ENCODE measurements at places on chromosomes 4 and X. TPM values are rescaled to one million over a fixed set of nuclear protein-coding genes. Genes with fewer than 3 reads are reported as not detected.

GRCh38 chr4:128916832-128917231 is 107.3 kb downstream of the JADE1 start:
- H3K27ac ChIP-seq: no peak overlapping the region
- H3K36me3 ChIP-seq: no peaks in the 10 kb centered on the region
- H3K4me1 ChIP-seq: no peaks in the 10 kb centered on the region
- no peaks in the 10 kb centered on the region for H3K27me3 ChIP-seq
- no peak for DNase-seq

- no peaks in the 10 kb centered on the region for H3K36me3 ChIP-seq
- H3K4me1 ChIP-seq: no peaks in the 10 kb centered on the region
- no peak overlapping the region for H3K27ac ChIP-seq
Measured at GRCh38 chrX:103101299-103102042, 8.5 kb upstream of the NXF3 start.

DNA sequence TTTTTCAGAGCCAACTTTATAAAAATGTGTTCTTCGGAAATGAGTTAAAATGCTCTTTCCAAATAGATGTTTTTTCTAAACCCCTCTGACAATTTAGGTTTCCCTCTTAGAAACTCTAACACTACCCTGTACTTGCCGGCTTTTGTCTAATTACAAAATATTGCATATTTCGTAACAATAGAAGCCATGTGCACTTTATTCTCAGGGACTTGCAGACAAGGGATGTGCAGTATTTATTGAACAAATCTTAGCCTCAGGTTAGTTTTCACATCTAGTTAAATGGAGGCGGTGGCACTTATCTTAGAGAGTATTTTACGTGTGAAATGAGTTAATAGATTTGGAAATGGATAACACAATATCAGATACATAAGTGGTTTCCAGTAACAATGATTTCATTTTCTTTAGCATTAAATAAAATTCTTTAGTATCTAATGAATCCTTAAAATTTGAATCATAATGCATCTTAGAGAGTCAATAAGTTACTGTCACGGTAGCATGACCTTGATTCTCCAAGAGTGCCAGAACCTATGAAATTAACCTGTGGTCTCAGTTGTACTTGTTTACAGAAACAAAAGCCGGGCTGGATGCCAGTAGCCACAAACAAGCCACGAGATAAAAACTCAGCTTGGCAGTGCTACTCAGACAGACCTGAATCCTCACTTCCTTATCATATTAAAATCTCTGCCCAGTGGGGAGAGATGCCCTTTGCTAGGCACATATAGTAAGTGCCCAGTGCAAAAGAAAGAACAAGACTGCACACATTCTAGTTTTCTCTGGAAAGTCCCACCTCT is 772 bp upstream of the PABPC4L start:
- DNase-seq: no peak
- peak overlapping the region; percentile 50 for H3K4me3 ChIP-seq
- H3K36me3 ChIP-seq: no peaks in the 10 kb centered on the region
- peaks cover 17% of the 10 kb centered on the region for H3K4me1 ChIP-seq
- no peak overlapping the region for H3K27ac ChIP-seq
- H3K27me3 ChIP-seq: peaks cover 12% of the 10 kb centered on the region

- no peak overlapping the region for H3K4me3 ChIP-seq
- H3K27me3 ChIP-seq: no peaks in the 10 kb centered on the region
- no peak overlapping the region for H3K27ac ChIP-seq
- DNase-seq: no peak
Measured at GRCh38 chrX:148960060-148960459, 459.6 kb downstream of the AFF2 start.

DNA sequence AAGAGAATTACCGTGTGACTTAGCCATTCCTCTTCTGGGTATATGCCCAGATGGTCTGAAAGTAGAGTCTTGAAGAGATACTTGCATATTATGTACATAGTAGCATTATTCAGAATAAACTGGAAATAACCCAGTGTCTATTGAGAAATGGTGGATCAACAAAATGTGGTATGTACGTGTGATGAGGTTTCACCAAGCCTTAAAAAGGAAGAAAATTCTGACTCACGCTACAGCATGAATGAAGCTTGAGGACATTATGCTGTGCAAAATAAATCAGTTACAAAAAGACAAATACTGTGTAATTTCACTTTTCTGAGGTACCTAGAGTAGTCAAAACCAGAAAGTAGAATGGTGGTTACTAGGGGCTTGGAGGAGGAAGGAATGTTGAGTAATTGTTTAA is 37.3 kb downstream of the GBA3 start:
- H3K27me3 ChIP-seq: no peaks in the 10 kb centered on the region
- H3K4me1 ChIP-seq: no peaks in the 10 kb centered on the region
- H3K27ac ChIP-seq: no peak overlapping the region
- H3K4me3 ChIP-seq: no peak overlapping the region
- no peak for DNase-seq
- H3K36me3 ChIP-seq: no peaks in the 10 kb centered on the region

DNA sequence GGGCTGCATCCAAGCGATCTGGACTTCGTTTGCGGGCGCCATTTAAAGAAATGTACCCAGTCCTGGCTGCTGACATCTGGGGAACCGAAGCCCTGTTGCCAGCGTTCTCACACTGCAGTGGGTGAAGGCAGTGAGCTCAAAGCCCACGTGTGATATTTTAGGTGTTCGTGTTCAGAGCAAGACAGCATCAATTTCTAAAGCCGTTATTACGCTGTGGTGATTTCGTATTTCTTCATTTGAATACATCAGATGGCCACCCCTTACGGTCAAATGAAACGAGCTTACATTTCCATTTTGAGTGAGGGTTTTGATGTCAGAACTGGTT is 376 bp upstream of the C4orf36 start:
- H3K27ac ChIP-seq: peak overlapping the region; percentile 81
- H3K36me3 ChIP-seq: no peaks in the 10 kb centered on the region
- peak overlapping the region; percentile 78 for H3K4me3 ChIP-seq
- H3K4me1 ChIP-seq: peaks cover 23% of the 10 kb centered on the region
- H3K27me3 ChIP-seq: no peaks in the 10 kb centered on the region

The CFAP99 gene
- 0.62 TPM for polyA plus RNA-seq

GRCh38 chr4:134178706-134179105 is 22.9 kb downstream of the PABPC4L start:
- no peak for DNase-seq
- H3K4me3 ChIP-seq: no peak overlapping the region
- H3K36me3 ChIP-seq: no peaks in the 10 kb centered on the region

- no peaks in the 10 kb centered on the region for H3K36me3 ChIP-seq
- no peak overlapping the region for H3K4me3 ChIP-seq
- DNase-seq: no peak
Measured at GRCh38 chrX:102892103-102892502, 45.0 kb upstream of the RAB40AL start.

- no peak overlapping the region for H3K4me3 ChIP-seq
- H3K36me3 ChIP-seq: no peaks in the 10 kb centered on the region
- no peaks in the 10 kb centered on the region for H3K27me3 ChIP-seq
- H3K4me1 ChIP-seq: no peaks in the 10 kb centered on the region
- no peak for DNase-seq
- H3K27ac ChIP-seq: no peak overlapping the region
Measured at GRCh38 chr4:127120441-127121090, 512.2 kb upstream of the INTU start.

- no peak for DNase-seq
- H3K4me1 ChIP-seq: no peaks in the 10 kb centered on the region
- H3K27me3 ChIP-seq: no peaks in the 10 kb centered on the region
- no peak overlapping the region for H3K4me3 ChIP-seq
Measured at GRCh38 chr4:178856139-178856800, 1414.0 kb upstream of the AGA start.

The PPP1R3F gene
- polyA plus RNA-seq: 4.0 TPM

- H3K36me3 ChIP-seq: no peaks in the 10 kb centered on the region
- H3K4me1 ChIP-seq: peaks cover 4% of the 10 kb centered on the region
- no peak overlapping the region for H3K4me3 ChIP-seq
- H3K27me3 ChIP-seq: no peaks in the 10 kb centered on the region
- DNase-seq: no peak
Measured at GRCh38 chr4:87003266-87003665, 68.5 kb downstream of the AFF1 start.

GRCh38 chr4:123505095-123506010 is 108.8 kb downstream of the SPRY1 start:
- H3K27me3 ChIP-seq: no peaks in the 10 kb centered on the region
- H3K27ac ChIP-seq: peak overlapping the region; percentile 82
- H3K4me1 ChIP-seq: peaks cover 24% of the 10 kb centered on the region
- H3K36me3 ChIP-seq: no peaks in the 10 kb centered on the region
- H3K4me3 ChIP-seq: peak overlapping the region; percentile 58

DNA sequence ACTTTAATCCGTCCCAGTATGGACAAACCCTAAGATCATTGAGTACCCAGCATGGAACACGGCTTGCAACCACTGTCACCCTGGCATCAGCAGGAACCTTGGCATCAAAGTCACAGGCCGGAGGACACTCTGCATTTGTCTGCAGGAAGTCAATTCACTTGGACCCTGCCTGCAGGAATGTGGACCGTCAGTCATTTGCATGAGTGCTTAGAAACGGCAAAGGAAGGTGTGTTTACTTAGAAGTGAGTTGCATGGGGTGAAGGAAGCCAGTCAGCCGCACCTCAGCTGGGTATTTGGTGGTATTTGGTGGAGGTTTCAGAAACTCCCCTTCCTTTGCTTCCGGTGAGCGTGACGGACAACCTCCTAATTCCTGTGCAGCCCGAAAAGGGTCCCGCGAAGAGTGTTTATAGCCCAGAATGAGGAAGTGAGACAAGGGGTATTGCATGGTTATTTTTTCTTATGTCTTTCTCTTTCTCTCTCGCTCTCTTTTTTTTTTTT is 15.5 kb downstream of the P2RY8 start:
- no peaks in the 10 kb centered on the region for H3K4me1 ChIP-seq
- H3K27ac ChIP-seq: no peak overlapping the region
- no peak overlapping the region for H3K4me3 ChIP-seq
- no peaks in the 10 kb centered on the region for H3K27me3 ChIP-seq
- no peaks in the 10 kb centered on the region for H3K36me3 ChIP-seq

DNA sequence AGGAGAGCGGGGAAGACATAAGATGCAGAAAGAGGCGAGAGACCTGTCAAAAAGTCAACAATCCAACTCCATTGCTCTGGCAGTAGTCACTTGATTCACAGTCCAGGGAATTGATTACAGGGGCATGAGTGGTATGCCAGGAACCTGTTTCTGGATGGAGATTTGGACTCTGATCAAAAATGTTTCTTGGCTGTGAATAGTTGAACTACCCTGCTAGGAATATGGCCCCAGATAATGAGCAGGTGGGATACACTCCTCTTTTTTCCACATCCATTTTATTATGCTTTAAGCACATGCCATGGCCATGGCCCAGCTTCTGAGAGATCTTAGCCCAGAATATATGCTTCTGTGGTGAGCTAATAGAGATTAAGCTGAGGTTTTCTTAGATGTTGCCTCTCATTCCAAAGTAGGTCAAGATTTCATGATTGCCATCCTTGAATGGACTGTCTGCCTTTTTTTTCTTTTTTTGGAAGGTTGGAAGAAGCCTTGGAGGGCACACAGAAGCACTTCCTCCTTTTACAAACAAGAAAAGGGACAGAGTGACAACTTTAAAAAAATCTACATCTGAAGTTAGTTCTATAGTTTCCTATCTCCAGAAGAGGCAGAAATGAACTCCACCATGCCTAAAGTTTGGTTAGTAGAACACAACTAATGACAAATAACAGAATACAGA is 121.9 kb downstream of the KIT start:
- H3K4me3 ChIP-seq: no peak overlapping the region
- no peak overlapping the region for H3K27ac ChIP-seq
- DNase-seq: no peak
- no peaks in the 10 kb centered on the region for H3K27me3 ChIP-seq

DNA sequence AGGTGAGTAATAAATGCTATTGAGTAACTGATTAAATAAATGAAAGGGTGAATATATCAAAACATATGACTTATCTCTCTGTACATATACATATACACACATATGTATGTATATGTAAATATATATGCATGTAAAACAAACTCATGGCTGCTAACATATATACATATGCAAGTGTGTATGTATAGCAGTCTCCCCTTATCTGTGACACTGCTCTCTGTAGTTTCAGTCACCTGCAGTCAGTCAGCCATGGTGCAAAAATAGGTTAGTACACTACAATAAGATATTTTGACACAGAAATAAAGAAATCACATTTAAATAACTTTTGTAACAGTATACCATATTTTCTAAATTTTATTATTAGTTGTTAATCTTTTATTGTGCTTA is 467.4 kb downstream of the EPHA5 start:
- H3K27ac ChIP-seq: no peak overlapping the region
- no peak overlapping the region for H3K4me3 ChIP-seq
- H3K27me3 ChIP-seq: no peaks in the 10 kb centered on the region
- no peak for DNase-seq
- H3K36me3 ChIP-seq: no peaks in the 10 kb centered on the region
- no peaks in the 10 kb centered on the region for H3K4me1 ChIP-seq

GRCh38 chr4:92339676-92340075 is 35.9 kb downstream of the GRID2 start:
- peaks cover 2% of the 10 kb centered on the region for H3K4me1 ChIP-seq
- no peak overlapping the region for H3K4me3 ChIP-seq
- no peak for DNase-seq
- H3K36me3 ChIP-seq: no peaks in the 10 kb centered on the region

GRCh38 chrX:75911716-75912115 is 126.7 kb upstream of the MAGEE2 start:
- no peak for DNase-seq
- no peak overlapping the region for H3K27ac ChIP-seq
- peaks cover 4% of the 10 kb centered on the region for H3K27me3 ChIP-seq
- no peak overlapping the region for H3K4me3 ChIP-seq
- H3K4me1 ChIP-seq: no peaks in the 10 kb centered on the region
- no peaks in the 10 kb centered on the region for H3K36me3 ChIP-seq

The BST1 gene
- 2.8 TPM for polyA plus RNA-seq

DNA sequence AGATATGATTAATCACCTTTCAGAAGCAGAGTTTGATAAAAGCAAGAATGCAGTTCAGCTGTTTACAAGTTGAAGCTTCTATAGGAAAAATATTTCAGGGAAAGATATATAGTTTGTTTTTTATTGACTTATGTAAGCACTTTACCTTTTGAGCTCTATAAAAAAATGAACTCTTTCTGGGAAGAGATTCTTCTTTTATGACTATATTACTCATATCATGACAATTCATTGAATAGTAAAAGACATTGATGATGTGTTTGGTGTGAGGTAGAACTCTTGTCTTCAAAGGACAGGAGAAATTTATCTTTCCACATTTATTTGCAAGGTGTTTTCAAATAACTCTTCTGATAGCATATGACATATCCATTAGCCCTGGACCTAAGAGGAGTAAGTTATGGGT is 156.6 kb downstream of the SLC4A4 start:
- H3K36me3 ChIP-seq: no peaks in the 10 kb centered on the region
- no peak overlapping the region for H3K27ac ChIP-seq
- DNase-seq: no peak
- H3K4me1 ChIP-seq: no peaks in the 10 kb centered on the region
- no peaks in the 10 kb centered on the region for H3K27me3 ChIP-seq
- no peak overlapping the region for H3K4me3 ChIP-seq

The NPY2R gene
- polyA plus RNA-seq: not detected

The STAP1 gene
- polyA plus RNA-seq: 1.1 TPM

All from stomach (tissue), 19 donors.